ENCODE measurements at places on chromosomes 12 and 14. TPM values are rescaled to one million over a fixed set of nuclear protein-coding genes. Genes with fewer than 3 reads are reported as not detected.

CCDC85C gene
- total RNA-seq, result 7.5 TPM

DNA sequence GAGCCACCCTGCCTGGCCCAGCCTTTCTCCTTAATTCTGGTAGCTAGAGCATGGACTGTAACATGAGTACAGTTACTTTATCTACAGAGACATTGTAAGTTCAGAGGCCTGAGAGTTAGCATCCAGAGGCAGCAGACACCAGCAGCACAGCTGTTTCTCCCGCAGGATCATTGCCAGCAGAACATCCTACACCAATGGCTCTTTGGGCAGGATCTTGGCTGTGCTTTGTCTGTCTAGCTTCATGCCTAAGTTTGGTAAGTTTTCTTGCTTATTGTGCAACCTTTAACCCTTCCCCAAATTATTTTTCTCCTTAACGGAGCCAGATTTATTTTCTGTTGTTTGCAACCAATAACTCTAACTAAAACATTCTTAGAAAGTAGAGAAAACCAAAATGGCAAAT lies 21.6 kb downstream of the C12orf71 start:
- H3K4me3 ChIP-seq, result no peak overlapping the region
- no peaks in the 10 kb centered on the region for H3K36me3 ChIP-seq
- H3K4me1 ChIP-seq, result no peaks in the 10 kb centered on the region
- H3K27me3 ChIP-seq, result no peaks in the 10 kb centered on the region
- no peak overlapping the region for H3K27ac ChIP-seq
- DNase-seq, result no peak

LPAR5 gene
- total RNA-seq, result 2.8 TPM

SSPN gene
- total RNA-seq, result not detected

TMED8 gene
- total RNA-seq, result 4.9 TPM

Data from CD4-positive, alpha-beta T cell (primary cell).